Right lung (tissue), 10 donors: ENCODE measurements at places on chromosomes 5 and 9.

GRCh38 chr5:16799796-16800195 lies 136.3 kb downstream of the MYO10 start:
- DNase-seq: no peak

GRCh38 chr5:126939887-126940286 lies 90.5 kb downstream of the MARCHF3 start:
- DNase-seq: no peak

- DNase-seq: peak; percentile 81
These were observed at the start of gene GPX8 for GRCh38 chr5:55159763-55160492. GPX8 (plus strand) TSS chr5:55160171; CDS start chr5:55160193, 22 bp downstream.

GRCh38 chr5:43573058-43573457 lies 16.2 kb upstream of the PAIP1 start:
- DNase-seq: no peak
